ENCODE measurements at places on chromosomes 1 and 21. TPM values are rescaled to one million over a fixed set of nuclear protein-coding genes. Genes with fewer than 3 reads are reported as not detected.

C1orf226 gene
- total RNA-seq, result 11.5 TPM

PRR9 gene
- not detected for total RNA-seq

SMYD3 gene
- total RNA-seq, result 25.5 TPM

RNF186 gene
- not detected for total RNA-seq

CCDC185 gene
- not detected for total RNA-seq

ZBTB8A gene
- total RNA-seq, result 11.3 TPM

TOE1 gene
- total RNA-seq, result 31.2 TPM

MX1 gene
- total RNA-seq, result 6.3 TPM

WARS2 gene
- 8.2 TPM for total RNA-seq

ADAMTS1 gene
- total RNA-seq, result 17.8 TPM

HES3 gene
- total RNA-seq, result 89.9 TPM

PEAR1 gene
- total RNA-seq, result 0.39 TPM

GRIK3 gene
- 1.7 TPM for total RNA-seq

MANEAL gene
- 22.7 TPM for total RNA-seq

LSS gene
- total RNA-seq, result 69.2 TPM

UBL4B gene
- total RNA-seq, result not detected

DCDC2B gene
- total RNA-seq, result not detected

CFHR2 gene
- total RNA-seq, result not detected

FCGR2B gene
- total RNA-seq, result not detected

GJB5 gene
- total RNA-seq, result 0.22 TPM

CELA3A gene
- total RNA-seq, result not detected

HCRTR1 gene
- not detected for total RNA-seq

USH2A gene
- total RNA-seq, result 0.04 TPM

Data from H9 (cell line).